ENCODE measurements at places on chromosomes 11 and 22.

- no peak for DNase-seq
Observed at GRCh38 chr22:39773503-39773902, 120.1 kb downstream of the ENTHD1 start.

DNA sequence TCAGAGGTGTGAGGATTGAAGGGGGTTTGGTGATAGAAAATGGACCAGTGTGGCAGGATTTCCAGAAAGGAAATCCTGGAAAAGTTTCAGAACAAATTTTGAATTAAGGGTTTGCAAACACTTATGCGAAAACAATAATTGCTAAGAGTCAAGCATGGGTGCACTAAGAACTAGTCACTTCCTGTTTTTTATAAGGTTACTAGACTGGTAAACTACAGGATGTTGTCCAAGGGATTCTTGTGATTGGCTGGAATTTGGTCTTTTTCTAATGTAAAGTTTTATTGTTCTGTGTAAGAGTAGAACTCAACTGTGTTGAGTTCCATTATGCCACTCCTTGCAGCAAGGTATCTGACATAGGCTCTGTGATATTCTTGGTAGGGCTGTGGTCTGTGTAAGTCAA is 54.1 kb downstream of the LIF start:
- no peak for DNase-seq

GRCh38 chr11:132231656-132232347 is 861.4 kb downstream of the NTM start:
- no peak for DNase-seq

DNA sequence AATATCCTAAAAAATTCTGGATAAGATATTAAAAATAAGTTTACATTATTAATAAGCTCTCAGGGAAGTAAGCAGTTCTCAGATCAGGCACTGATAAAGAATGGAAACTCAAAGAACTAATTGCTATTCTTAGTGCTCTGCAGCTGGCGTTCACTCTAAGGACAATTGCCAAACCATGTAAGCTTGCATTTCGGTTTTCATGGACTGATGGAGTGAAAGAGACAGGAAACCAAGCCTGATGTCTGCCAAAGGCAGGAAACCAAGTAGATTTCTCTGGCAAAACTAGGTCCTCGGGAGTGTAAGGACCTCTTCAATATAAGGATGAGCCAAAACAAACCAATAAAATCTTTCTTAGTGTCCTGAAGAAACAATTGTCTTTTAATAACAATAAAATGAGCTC is 355.2 kb downstream of the RAB38 start:
- no peak for DNase-seq

DNA sequence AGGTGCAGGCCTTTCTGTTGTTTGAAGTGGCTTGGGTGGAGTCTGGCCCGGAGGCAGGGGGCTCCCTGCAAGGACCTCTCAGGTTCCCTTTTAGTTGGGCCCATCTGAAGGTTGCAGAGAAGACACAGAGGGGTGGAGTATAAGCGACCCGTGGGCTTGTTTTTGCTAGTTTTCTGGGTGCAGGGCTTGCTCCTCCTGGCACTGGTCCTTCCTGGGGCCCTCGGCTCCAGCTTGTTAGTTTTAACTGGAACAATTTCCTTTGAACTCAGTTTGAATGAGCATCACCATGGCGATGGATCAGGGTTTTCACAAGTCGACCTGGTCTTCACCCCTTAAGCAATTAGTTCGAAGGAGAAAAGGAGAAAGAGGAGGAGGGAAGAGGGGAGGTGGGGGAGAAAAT is 28.5 kb upstream of the OAF start:
- no peak for DNase-seq

DNA sequence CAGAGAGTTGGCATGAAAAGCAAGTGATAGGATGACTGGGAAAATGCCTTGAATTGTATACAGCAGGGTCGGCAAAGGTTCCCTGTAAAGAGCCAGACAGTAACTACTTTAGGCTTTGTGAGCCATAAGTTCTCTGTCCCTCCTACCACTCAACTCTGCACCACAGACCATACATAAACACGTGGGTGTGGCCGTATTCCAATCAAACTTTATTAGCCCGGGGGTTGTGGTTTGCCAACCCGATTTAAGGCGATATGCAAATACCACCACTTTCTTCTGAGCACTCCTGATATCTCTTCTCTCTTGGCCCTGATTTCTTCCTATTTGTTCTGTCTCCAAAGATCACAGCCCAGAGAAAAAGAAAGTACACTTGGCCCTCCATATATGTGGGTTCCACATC is 87.5 kb downstream of the MN1 start:
- DNase-seq = no peak

DNA sequence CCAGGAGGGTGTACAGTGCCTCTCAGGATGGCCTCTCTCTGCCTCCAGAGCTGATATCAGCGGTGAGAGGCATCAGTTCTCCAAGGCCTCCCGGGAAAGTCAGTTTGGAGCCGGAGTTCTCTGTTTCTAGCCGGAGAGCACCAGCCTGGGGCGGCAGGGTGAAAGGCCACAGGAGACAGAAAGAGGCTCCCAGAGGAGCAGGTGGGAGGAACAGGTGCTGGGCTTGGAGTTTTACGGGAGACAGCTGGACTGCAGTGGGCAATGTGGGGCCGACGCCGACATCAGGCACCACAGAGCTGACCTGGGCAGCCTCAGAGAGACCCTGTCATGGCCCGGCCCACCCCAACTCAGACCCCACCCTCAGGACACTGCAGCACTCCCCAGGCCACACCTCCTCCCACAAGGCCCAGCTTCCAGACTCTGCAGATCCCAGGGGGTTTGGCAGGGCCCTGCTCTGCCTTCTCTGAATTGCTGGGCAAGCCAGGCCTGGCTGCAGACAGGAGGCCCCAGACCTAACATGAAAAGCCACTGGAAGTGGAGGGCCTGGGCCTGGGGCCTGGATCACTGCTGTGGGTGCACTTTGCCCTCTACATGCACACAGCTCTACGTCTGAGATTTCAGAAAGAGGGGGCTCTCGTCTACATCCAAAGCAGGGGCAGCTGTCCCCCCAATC is 885.6 kb downstream of the BRD1 start:
- DNase-seq = no peak
